Right ventricle myocardium inferior (tissue), 1 donor: ENCODE measurements at places on chromosomes 12 and 14. TPM values are rescaled to one million over a fixed set of nuclear protein-coding genes. Genes with fewer than 3 reads are reported as not detected.
A peak's percentile ranks its signal among the peaks of the same experiment; 100 is the strongest.

USP44 gene
- 1.0 TPM for total RNA-seq

- DNase-seq, result no peak
Observed at GRCh38 chr12:127660961-127661360, 606.0 kb upstream of the TMEM132C start.

DNA sequence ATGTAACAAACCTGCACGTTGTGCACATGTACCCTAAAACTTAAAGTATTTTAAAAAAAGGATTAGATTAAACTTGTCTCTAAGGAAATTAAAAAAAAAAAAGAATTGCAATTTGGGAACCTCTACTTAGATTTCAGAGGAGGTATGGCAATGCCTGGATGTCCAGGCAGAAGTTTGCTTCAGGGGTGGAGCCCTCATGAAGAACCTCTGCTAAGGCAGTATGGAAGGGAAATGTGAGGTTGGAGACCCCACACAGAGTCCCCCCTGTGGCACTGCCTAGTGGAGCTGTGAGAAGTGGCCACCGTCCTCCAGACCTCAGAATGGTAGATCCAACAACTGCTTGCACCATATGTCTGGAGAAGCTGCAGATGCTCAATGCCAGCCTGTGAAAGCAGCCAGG lies 279.6 kb upstream of the CCDC196 start:
- DNase-seq, result no peak

TAS2R10 gene
- total RNA-seq, result not detected

GRCh38 chr12:50925342-50925651 lies 27.0 kb upstream of the HIGD1C start:
- no peak for DNase-seq

GRCh38 chr12:130922511-130922953 lies 31.2 kb upstream of the ADGRD1 start:
- no peak for DNase-seq

DACT1 gene
- total RNA-seq, result 2.8 TPM

DNA sequence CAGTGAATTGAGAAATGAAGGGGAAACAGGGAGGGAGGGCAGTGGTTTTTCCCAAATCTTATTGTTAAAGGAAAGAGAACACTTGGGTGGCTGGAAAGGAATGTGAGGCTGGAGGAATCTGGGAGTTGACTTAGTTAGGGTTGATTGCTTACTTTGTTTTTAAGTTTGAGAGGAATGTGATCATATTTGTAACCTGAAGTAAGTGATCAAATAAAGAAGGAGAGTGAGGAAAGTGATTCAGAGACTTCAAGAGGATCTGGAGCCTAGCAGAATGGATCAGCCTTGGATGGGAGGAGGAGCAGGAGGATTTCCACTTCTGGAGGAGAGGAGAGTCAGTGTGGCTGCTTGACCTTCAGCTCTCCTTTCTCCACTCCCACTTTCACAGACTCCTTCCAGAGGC lies 6.0 kb upstream of the LRP6 start:
- DNase-seq, result no peak

TRPV4 gene
- total RNA-seq, result 0.32 TPM

GRCh38 chr12:89256060-89256459 lies 96.2 kb downstream of the DUSP6 start:
- no peak for DNase-seq

- no peak for DNase-seq
Observed at GRCh38 chr14:54815016-54815415, 87.6 kb downstream of the GCH1 start.

GRCh38 chr12:28068467-28068866 lies 95.9 kb upstream of the PTHLH start:
- DNase-seq, result no peak

PRH2 gene
- not detected for total RNA-seq

AMHR2 gene
- total RNA-seq, result not detected

DNA sequence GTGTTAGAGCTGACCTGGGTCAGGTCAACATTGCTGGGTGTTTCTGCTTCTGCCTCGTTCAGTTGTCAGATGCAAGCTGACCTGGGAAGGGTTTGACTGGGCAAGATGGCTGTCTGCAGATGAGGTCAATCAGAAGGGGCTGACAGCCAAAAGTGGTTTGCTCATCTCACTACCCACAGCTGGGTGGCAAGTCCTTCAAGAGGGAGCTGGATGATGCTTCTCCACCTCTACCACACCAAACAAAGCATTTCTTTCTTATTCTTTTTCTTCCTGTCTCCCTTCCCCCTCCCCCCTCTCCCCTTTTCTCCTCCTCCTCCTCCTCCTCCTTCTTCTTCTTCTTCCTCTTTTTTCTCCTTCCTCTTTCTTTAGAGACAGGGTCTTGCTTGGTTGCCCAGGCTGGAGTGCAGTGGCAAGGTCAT lies 268.2 kb upstream of the PLEKHG7 start:
- DNase-seq, result no peak

ARG2 gene
- total RNA-seq, result 1.3 TPM

GRCh38 chr14:61418746-61419145 lies 97.4 kb downstream of the PRKCH start:
- DNase-seq, result no peak

BRF1 gene
- 19.0 TPM for total RNA-seq

DNA sequence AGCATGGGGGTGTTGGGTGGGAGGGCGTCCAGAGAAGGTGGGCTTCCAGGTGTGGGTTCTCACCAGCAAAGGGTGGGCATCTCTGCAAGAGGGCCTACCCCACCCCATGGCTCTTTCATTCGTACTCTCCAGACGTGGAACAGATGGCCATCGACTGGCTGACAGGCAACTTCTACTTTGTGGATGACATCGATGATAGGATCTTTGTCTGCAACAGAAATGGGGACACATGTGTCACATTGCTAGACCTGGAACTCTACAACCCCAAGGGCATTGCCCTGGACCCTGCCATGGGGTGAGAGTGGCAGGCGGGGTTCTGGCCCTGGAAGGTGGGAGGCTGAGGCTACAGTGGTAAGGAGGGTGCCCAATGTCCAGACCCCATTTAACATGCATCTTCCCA lies 6.7 kb upstream of the LRP1-AS start:
- DNase-seq, result no peak

DNA sequence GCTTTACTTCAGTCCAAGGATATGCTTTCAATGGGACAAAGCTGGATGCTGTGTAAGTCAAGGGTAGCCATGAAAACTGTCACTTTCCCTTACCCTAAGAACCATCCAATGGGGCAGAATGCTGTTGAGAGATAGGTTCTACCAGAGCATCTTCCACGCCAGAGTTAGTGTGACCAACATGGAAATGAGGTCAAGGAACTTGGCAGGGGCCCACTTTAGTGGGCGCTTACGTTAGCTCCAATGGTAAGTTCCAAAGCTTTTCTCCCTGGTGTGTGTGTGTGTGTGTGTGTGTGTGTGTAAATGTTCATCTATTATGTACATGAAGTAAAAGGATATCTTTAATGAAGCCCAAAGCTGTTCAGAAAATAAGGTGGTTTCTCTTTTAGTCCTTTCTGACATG lies 124.1 kb downstream of the GTF2A1 start:
- no peak for DNase-seq

TAS2R30 gene
- 0.27 TPM for total RNA-seq

- no peak for DNase-seq
Observed at GRCh38 chr14:99177886-99178835, 93.8 kb downstream of the BCL11B start.

DNA sequence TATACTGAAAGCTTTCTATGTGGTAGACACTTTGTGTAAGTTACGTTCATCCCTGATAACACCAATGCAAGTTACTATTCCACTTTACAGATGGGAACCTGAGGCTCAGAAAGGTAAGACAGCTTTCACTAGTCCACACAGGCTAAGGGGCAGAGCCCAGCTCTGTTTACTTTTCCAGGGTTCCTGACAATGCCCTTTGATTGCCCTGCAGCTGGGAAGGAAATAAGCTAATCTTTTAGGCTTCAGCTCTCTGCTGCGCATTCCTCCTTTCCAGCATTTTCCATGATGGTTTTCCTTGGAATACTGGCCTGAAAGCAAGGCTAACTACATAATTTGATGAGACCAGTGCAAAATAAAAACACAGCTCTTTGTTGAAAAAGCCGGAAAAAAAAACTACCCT lies 185.7 kb upstream of the BTG1 start:
- DNase-seq, result no peak

LAG3 gene
- 0.24 TPM for total RNA-seq

DNA sequence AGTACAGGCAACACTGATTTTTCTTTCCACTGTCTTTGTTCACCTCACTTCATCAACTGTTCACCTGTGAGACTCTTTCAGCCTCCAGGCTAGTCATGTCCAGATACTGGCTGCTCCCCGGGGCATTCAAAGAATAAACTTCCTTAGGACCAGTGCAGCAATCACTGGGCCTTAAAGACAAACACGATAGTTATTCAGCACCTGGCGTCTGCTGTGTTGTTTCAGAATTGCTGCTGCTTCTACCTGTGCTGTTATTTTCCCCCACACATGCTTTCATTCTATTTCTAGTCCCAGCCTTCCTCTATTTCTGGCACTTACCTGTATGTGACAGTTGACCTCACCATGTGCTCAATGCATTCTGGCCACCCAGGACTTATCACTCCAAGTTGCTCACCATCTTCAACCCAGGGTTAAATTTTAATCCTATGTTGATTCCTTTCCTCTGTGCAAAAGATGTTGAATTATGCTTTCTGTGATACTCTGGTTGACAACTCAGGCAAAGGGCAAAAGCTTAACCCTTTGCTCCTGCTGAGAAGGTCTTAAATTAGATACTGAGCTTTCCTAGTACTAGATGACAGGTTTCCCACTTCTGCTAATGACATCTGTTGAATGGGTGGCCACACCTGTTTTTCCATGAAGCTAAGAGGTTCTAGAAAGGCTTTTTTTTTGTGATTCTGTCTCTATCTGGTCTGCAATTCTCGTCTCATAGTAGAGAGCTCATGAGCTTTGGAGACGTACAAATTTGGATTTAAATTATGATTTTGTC lies 41.4 kb downstream of the PTPRQ start:
- no peak for DNase-seq

GRCh38 chr14:22403296-22403695 lies 185.7 kb downstream of the DAD1 start:
- no peak for DNase-seq

DNA sequence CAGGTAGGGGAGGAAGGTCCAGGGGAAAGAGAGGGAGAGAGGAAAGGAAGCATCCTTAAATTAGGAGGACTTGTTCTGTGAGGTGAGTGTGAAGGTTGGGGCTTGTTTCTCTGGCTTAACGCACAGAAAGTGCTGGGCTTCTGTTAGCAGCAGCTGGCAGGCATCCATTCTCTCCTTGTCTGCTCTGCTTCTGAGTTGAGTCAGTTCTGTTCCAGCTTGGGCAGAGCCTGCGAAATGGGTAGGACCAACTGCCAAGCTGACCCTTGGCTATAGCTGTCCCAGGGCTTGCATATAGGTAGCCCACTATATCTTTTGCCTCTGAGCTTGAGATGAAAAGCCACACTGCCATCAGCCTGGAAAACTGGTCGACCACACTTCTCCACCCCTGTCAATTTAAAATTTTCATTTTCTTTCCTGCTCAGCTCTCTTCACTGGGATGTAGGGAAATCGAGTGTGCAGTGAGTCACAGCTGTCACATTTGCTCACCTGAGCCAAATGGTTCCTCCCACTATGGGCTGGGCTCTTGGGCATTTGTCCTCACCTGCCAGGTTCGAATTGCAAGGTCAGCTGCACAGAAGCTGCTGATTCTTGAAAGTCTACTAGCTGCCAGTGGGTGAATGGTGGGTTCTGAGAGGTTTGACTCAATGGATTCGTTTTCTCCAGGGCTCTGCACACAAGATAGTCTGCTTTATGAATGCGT lies 256.4 kb upstream of the PWP1 start:
- no peak for DNase-seq

ADCY6 gene
- total RNA-seq, result 55.6 TPM

GRCh38 chr12:41910578-41911320 lies 233.9 kb downstream of the GXYLT1 start:
- DNase-seq, result no peak

DNA sequence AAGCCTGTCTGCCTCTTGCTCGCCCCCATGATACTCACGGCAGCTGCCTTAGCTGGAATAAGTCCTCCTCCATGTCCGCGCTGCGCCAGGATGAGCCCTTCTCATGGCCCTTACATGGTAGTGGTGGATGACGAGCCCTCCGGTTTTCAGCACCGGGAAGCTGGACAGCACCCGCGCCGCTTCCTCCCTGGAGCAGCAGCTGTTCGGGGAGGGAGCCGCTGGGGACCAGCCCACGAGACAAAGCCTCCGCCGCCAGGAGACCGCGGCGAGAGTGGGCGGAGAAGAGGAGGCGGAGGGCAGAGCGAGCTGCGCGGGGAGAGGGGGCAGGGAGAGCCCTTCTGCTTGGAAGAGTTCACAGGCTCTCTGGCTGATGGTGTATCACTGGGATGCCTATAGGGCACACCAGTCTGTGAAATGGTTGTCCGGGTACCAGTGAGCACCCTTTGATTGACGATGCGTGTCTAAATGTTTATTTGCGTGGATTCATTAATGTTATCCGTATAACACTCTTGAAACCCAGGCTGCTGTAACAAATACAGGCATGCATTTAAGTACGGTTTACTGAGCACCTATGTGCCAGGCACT lies at the start of gene SVOP:
Gene SVOP (minus strand): TSS at position 273 of the 585 bp plus-strand sequence. CDS start 200 bp downstream, at position 73.
- peak; percentile 86 for DNase-seq

LPAR5 gene
- 7.5 TPM for total RNA-seq

GRCh38 chr12:108213871-108214445 lies 84.9 kb downstream of the WSCD2 start:
- no peak for DNase-seq

GRCh38 chr12:93582351-93582750 lies 9.9 kb downstream of the SOCS2 start:
- no peak for DNase-seq

NR1H4 gene
- not detected for total RNA-seq

DNA sequence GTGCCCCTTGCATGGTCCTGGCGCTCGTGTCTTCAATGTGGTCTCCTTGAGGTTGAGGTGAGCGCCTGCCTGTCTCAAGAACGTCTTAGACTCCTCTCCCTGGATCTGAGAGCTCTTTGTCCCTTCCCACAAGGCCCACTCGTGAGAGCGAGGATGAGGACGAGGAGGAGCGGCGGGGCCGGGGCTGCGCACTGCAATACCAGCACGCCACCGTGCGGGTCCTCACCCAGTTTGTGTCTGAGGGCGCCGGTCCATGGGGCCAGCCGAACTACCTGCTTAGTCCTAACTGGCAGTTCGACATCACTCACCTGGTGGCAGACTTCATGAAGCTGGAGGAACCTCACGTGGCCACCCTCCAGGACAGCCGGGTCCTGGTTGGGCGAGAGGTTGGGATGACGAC lies 128.1 kb downstream of the SLC15A4 start:
- no peak for DNase-seq

GRCh38 chr12:30795410-30796312 lies 40.9 kb upstream of the CAPRIN2 start:
- peak; percentile 78 for DNase-seq

- no peak for DNase-seq
Observed at GRCh38 chr12:93805736-93806141, 128.6 kb downstream of the CRADD start.

IRAK3 gene
- 5.0 TPM for total RNA-seq
